ENCODE measurements at places on chromosomes 7 and 10. TPM values are rescaled to one million over a fixed set of nuclear protein-coding genes. Genes with fewer than 3 reads are reported as not detected.

DNA sequence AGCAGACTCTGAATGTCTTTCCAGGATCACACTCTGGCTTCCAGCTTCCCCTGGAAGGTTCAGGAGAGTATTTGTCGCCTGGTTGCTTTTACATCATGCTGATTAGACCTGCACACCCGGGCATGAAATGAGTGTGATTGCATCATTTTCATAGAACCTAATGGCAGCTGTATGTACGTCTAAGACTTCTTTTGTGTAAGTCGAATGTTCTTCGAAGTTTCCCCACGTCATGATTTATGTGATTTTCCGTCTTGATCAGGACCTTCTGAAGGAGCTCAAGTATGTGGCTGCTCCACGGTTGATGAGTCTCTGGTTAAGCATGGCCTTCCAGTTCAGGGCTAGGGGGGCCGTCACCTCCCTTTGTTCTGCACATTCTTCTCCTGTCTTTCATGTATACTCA, 4.5 kb downstream of the EIF4H start:
- no peak for DNase-seq

DNA sequence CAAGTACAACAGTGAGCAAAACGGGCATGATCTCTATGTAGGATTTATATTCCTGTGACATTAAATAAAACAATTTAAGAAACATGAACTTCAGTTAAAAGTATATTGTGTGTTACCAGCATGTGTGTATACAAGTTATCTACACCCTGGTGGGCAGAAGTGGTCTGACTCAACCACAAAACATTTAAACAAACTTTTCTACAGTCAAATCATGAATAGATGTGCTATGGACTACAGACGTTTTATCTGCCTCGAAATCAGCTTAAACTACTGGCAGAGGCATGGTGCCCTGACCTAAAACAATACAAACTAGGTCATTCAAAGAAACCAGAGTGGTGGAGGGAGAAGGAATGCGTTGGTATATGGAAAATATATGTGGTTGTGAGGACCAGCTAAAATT, 3.6 kb downstream of the ARL3 start:
- DNase-seq, result no peak

SFXN3 gene
- total RNA-seq, result 25.9 TPM

KCNH2 gene
- total RNA-seq, result 163 TPM

DNA sequence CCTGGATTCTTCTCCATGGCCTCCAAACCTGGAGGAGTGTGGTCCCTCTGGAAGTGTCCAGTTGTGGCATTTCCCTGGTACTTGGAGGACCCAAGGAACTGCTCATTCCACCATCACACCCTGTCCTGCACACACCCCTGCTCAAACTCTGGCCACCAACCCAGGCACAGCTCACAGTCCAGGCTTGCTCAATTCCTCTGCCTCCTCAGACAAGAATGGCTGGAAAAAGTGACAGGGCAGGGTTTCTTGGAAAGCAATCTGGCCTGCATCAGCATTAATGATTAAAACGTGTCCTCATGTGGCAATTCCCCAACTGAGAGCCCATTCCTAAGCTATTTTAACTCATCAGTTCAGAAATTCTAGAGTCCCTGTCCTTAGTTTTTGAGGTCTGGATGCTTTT, 17.2 kb upstream of the TPST1 start:
- peak; percentile 64 for DNase-seq

SFRP4 gene
- total RNA-seq, result 3.8 TPM

DNA sequence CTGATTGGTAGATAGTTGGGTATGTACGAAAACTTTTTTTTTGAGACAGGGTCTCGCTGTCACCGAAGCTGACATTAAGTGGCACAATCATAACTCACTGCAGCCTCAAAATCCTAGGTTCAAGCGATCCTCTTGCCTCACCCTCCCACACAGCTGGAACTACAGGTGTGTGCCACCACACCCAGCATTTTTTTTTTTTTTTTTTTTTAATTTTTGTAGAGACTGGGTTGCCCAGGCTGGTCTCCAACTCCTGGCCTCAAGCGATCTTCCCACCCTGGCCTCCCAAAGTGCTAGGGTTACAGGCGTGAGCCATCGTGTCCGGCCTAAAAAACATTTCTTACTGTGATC, 1.5 kb upstream of the LRRC27 start:
- no peak for DNase-seq
